Activated effector memory CD4-positive, alpha-beta T cell treated with Interleukin-2 at 50 U/mL for 16 hours (primary cell): ENCODE measurements at places on chromosomes 5 and 9.

DNA sequence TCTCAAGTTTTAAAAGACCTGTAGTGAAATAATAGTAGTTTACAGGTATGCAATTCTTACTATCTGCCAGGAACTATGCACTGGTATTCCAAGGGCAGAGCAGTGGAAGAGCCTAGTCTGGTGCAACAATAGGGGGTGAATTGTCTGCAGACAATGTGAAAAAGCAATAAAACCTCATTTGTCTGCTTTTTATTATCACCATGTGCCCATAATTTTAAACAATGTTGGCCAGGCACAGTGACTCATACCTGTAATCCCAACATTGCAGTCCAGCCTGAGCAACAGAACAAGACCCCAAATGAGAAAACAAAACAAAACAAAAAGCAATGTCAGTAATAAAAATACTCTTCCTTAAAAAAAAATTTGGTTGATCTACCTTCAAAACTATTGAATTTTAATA is 12.2 kb upstream of the SLC44A1 start:
- DNase-seq, result no peak

GRCh38 chr5:139711906-139712224 is 63.7 kb downstream of the CXXC5 start:
- no peak for DNase-seq

GRCh38 chr5:42423285-42424165 is at the start of gene GHR:
Gene GHR (plus strand): TSS chr5:42423439. CDS start chr5:42565875, 142,436 bp downstream.
- no peak for DNase-seq

DNA sequence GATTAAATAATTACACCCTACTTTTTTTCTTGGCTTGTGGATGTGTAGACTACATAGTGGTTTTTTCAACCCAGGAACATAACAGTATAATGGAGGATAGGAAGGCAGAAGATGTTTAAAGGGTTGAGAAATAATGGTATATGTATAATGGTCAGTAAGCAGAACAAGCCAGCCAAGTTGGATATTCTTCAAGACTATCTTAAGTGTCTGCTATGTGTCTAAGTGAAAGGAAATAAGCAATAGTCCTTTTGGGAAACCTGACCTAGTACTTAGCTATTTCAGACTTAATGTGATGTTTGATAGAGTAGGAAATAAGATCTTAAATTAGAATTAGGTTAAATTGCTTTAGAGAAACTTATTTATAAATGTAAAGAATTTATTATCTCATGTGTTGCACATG is 85.7 kb downstream of the PTPDC1 start:
- DNase-seq, result no peak

- DNase-seq, result no peak
These were observed 317.3 kb downstream of the GADD45G start for GRCh38 chr9:89922099-89922498.

DNA sequence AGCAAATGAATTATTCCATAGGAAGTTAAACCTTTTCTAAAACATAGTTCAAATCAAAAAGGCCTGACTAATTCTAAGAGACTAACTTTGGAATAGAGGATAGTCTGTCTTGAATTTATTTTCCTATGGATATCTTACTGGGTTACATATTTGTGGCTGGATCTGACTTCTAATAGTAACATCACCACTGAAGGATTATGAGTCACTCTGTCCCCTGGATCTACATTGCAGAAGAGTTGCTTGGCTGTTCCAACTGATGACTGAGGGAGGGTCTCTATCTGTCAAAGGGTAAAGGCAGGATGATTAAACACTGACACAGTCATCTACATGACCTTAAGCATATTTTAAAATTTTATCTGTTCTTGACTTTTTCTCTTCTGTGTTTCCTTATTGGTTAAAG is 119.6 kb upstream of the FST start:
- no peak for DNase-seq

DNA sequence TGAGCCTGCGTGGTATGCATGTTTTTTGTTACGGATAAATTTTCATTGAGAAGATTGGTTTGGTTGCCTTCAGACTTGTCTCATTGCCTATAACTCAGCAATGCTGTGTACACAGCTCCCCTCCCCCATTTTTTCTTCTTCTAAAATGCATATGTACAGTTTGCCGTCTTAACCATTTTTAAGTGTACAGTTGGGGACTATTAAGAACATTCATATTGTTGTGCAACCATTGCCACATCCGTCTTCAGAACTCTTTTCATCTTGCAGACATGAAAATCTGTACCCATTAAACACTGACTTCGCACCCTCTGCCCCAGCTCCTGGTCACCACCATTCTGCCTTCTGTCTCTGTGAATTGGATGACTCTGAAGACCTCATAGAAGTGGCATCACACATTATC is 6.2 kb downstream of the EXOC3 start:
- DNase-seq, result no peak

- no peak for DNase-seq
These were observed 65.1 kb upstream of the IL33 start for GRCh38 chr9:6150483-6150882.

- DNase-seq, result no peak
These were observed 49.5 kb upstream of the C9orf72 start for GRCh38 chr9:27622693-27623340.

DNA sequence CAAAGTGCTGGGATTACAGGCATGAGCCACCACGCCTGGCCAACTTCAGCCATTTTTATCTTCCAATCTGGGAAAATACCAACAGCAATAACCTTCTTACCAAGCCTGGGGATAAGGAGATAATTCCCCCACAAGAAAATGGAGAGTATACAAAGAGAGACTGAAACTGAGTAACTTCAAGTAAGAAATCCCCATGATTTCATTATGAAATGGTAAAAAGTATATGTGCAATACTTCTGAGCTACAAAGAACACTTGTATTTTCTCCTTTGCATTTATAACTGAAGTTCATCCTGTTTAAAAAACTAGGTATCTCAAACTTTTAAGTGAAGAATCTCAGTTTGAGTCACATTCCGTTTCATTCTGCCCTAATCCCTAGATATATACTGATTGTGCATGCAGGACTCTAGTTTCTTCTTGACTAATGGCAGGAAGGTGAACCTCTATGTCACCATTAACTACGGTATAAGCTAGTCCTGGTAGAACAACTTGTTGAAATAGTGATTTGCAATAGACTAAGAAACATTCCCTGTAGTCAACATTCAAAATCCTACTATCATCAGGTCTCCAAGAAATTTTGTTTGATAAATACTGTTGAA is 2071.4 kb downstream of the MAT2B start:
- DNase-seq, result no peak

DNA sequence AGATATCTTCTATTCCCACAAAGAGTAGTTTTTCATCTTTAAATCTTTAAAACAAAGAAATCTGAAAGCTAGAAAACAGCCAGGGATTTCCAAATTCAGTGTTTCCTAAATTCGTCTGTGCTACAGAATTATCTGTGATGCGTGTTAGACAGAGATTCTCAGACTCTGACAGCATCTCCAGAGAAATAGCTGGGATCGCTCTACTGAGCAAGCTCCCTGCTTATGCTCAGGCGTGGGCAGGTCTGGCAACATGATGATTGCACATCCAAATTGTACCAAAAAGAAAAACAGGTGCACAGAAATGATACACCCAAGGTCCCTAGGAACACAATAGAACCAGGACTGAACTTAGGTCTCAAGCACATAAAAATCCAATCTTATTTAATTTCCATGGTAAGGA is 22.8 kb upstream of the CRHBP start:
- no peak for DNase-seq

GRCh38 chr9:125700791-125701190 is 6.2 kb downstream of the MAPKAP1 start:
- no peak for DNase-seq

DNA sequence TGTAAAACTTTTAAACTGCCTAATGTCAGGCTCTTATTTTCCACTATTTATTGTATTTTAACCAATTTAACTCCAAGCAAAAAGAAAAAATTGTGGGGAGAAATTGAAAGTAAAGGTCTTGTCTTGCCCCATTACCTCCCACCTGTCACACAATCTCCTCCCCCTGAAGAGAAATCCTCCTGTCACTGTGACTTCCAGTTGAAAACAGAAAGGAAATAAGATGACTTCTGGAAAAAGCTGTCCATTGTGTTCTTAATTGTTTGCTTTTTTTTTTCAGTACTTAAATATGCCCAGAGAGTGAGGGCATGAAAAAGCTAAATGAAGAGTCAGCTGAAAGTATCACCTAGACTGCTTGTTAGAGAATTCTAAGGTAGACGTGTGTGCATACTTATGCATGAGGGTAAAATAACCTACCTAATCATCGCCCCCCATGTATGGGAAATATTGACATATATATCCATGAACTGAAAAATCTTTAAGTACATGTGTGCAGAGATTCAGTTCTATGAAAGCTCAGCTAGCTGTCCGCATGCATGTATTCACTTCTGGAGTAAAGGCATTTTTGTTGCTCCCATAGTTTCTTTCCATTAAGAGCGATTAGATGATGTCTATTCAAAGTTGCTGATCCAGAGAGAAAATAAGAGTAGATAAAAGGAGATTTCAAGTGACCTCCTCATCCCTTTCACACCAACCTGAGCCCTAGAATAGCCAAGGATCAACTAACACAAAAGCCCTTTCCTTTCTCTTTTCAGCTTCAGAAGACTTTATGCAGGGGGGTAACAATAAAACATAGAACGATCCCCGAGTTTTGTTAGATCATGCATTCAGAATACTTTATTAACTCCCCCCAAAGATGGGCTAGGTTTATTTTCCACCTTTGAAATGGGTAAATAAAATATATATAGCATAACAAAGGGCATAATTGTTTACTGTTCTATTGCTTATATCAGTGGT is 5.3 kb downstream of the NR2F1-AS1 start:
- no peak for DNase-seq

DNA sequence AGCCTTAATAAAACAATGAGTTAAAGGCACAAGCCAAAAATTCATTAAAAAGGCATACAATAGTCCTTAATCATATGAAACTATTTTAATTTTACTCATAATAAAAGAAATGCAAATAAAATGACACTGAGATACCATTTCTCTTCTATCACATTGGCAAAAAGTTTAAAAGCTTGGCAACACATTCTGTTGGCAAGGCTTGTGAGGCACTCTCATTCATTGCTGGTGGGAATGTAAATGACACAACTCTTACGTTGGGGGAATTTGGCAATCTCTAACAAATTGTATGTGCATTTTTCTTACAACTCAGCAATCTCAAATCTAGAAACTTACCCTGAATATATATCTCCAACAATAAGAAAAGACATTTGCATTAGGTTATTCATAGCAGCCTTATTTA is 111.6 kb downstream of the PRELID2 start:
- no peak for DNase-seq

- DNase-seq, result no peak
These were observed 86.5 kb upstream of the NR5A1 start for GRCh38 chr9:124593651-124594058.

DNA sequence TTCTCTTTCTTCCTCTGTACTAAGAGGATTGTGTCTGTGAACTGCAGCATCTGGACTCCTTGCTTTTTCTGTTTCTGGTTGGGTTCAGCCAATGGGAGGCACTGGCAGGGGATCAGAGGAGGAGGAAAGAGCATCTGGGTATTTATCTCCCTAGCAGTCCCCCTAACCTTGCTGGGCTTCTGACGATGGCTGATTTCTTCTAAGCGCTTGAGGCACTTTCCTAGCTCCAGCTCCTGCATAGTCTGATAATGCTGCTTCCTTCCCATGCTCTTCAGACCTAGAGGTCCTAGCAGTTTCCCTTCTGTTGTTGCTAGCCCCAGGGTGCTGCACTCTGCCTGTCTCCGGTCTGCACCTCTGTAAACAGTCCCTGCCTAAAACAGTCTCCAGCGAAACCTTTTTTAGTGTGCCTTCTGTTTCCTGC is 225.1 kb downstream of the PDZD2 start:
- DNase-seq, result no peak

DNA sequence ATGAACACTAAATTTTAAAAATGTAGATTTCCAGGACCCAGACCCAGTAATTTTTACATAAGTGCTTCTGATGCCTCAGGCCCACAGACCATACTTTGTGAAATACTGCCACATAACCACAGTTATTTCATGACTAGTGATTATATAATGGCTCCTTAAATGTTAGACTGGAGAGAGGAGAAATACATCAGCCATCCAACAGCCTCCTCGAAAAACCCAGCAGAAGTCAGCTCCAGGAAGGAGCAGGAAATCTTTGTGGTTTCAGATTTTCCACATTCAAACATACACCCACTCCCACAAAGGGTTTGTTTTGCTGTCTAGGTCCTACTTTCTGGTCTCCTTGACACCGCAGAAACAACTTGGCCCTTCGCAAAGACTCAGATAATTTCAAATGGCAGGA is 455.2 kb downstream of the DTWD2 start:
- DNase-seq, result no peak

- no peak for DNase-seq
These were observed 618.7 kb downstream of the TLE1 start for GRCh38 chr9:81070689-81071088.

DNA sequence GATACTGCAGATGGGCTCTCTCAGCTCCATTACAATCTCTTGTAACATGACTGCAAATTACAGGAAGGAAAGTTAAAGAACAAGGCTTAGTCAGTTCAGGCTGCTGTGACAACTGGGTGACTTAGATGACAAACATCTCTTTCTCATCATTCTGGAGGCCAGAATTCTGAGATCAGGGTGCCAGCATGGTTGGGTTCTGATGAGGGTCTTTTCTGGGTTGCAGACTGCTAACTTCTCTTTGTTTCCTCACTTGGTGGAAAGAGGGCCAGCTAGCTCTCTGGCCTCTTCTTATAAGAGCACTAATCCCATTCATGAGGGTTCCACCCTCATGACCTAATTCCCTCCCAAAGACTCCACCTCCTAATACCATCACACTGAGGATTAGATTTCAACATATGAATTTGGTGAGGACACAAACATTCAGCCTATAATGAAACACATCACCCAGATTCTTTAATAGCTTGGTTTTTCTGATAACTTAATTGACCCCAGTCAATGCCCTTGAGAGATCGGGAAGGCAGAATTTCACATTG is 73.6 kb upstream of the MAMDC2 start:
- DNase-seq, result no peak

DNA sequence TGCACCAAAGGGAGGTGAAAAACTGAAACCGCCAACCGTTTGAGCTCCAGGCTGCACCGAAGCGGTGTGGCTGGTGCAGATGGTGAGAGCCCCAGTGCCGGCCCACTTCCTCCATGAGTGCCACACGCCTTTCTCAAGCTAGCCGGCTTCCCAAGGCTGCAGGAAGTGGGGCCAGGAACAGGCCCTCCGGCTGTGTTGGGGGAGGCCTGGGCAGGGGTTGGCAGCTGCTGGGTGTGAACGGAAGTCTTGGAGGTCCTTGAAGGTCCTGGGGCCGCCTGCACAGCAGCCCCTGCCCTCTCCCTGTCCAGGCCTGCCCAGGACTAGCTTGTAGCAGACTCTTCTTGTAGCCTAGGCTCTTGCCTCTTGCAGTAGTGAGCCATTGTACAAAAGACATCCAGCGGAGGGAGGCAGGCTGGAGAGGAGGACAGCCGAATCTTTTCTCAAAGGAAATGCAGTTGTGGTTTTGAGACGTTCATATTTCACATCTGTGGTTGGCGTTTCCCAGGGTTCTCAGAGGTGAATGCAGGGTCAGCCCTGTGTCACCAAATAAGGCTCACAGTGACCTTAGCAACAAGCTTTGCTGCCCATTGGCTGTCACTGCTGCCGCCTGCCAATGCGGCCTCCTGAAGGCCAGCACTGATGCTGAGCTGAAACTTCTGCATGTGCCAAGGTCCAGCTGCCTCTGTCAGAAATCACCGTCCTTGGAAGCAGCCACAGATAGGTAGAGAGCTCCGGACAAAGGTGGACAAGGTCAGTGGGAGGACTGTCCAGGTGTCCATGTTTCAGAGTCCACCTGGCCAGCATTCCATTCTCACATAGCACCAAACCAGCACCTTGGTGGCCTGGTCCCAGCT is 23.9 kb downstream of the IRF1 start:
- peak; percentile 66 for DNase-seq
